ENCODE measurements at places on chromosomes 13 and 19.

DNA sequence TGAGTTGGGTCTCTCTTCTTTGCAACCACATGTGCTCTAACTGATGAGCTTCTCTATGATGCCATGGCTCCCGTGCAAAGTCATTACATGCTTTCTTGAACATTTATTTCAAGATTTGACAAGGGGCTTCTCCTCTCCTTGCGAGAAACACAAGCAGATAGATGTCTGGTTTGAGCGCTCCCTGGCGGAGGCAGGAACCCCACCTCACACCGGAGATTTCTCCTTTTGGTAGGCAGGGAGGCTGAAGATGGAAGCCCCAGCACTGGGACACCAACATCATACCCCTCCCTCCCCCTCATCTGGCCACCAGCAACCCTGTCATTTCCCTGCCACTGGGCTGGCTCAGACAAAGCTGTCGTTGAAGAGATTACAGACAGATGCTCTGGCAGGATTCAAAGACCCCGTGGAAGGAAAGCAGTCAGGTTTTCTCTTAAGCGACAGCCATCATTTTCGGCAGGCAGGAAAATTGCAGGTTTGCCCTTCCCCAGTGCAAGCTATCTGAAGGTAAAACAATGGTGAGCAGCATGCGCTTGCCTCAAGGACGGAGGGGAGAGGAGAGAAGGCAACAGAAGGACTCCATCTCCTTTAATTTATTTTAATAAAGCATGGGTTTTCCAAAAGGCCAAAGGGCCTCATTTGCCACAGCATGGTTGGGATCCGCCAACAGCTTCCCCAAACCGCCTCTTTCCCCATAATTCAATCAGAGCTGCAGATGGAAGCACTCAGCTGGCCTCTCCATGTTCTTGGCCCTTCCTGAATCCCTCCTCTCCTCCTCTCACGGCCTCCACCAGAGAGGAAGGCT is 344.1 kb upstream of the TSHZ3 start:
- DNase-seq = no peak

DNA sequence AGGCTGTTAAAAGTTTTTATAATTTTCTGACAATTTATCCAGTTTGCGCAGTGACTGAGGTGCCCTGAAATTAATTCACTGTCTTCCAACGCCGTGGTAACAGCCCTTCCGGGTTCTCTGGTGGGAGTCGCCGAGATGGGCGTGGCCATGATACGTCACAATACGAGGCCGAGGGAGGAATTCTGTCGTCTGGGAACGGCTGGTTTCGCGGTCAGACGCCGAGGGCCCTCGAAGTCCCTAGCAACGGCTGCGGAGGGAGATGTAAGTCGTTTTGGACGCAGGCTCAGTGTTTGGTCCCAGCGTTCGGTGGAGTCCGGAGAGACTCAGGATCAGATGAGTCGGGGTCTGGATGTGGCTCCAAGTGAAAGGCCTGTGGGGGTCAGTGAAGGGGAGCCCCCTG is 21.7 kb downstream of the ZNF613 start:
- no peak for DNase-seq

DNA sequence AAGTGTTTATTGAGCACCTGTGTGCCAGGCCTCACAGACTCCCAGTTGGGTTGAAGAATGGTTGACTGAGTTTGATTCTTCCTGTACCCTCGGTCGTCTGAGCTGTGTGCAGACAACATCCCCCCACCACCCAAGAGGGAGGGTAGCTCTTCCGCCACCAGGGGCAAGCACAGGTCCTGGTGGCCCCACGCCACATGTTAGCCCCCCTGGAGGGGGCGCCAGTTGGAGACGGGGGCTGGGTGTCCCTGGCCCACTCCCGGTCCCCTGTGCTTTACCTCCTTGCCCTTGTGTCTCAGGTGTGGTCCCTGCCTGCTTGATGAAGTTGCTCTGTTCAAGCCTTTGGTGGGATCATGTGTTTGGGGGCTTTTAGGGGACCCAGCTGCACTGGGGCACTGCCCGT is 27.2 kb downstream of the COLGALT1 start:
- DNase-seq = no peak

DNA sequence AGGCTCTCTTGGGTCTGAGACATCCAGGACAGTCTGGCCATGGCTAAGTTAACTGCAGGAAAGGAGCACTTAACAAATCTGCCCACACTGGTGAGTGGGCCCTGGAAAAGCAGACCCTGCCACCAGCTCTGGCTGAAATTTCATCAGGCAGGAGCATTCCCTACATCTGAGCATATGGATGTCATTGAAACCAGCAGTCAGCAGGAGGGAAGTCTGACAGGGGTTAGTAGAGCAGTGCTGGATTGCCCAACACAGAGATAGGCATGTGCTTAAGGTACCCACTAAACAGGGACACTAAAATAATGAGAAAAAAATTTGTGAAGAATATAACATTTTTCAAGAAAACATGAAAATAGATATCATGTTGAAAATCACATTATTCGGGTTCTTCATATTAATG is 13.6 kb upstream of the ACOD1 start:
- no peak for DNase-seq

- no peak for DNase-seq
These were observed 633.9 kb upstream of the MIR17HG start for GRCh38 chr13:90713441-90714133.

DNA sequence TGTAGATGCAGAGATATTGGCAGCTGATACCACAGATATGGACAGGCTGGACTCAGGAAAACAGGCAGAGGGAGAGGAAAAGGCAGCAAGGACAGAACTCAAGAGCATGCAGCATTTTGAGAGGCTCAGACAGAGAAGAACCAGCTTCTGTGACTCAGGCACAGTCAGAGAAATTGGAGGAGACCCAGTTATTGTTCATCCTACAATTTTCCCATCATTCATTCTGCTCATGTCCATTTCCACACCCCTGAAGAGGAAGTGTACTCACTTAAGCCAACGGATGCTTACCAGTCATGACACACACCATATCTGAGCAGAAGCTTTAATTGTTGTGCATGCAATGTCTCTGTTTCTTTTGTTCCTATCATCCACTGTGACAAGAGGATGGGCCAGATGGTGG is 359.8 kb upstream of the HTR2A start:
- no peak for DNase-seq

DNA sequence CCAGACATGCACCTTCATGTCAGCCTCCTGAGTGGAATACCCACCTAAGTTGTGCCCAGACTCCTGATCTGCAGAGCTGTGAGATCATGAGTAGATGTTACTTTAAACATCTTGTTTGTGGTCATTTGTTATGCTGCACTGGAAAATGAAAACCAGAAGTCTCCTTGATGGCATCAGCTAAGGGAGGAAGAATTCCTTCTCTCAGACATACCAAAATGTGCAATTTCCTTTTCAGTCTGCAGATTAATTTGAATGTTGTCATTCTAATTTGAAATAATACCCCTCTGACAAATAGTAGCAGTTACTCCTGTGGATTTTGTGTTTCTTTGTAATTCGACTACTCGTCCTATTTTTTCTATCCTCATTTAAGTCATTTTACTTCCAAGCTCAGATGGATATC is 59.3 kb downstream of the ITGBL1 start:
- DNase-seq = no peak

- no peak for DNase-seq
These were observed 10.1 kb upstream of the ATP8B3 start for GRCh38 chr19:1822210-1822609.

DNA sequence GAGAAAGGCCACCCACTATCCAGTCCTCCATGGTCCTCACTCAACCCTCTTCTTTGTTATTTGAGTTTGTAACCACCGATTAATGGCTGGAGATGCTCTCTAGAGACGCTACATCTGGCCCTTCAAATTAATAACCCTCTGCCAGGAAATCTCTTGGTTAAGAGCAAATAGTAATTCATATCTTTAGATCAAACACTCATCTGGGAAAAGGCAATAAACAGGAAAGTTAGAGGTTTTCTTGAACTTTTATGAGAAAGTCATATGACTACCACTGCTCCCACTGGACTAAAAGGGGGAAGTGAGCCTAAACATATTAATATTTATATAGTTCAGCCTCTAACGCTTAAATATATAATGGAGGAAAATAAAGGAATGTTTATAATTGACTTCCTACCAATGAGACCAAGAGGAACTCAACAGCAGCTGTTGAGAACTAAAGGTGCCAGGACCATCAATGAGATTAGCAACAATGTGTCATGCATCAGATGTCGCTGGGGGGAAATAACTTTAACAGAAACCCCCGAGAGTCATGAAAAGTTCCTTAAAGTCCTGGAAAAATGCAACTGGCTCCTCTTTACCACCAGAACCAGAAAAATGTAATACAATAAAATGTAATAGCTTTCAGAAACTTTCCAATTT is 2.7 kb downstream of the TBC1D4 start:
- no peak for DNase-seq

GRCh38 chr19:45762870-45763631 is 6.0 kb downstream of the SIX5 start:
- DNase-seq = no peak

DNA sequence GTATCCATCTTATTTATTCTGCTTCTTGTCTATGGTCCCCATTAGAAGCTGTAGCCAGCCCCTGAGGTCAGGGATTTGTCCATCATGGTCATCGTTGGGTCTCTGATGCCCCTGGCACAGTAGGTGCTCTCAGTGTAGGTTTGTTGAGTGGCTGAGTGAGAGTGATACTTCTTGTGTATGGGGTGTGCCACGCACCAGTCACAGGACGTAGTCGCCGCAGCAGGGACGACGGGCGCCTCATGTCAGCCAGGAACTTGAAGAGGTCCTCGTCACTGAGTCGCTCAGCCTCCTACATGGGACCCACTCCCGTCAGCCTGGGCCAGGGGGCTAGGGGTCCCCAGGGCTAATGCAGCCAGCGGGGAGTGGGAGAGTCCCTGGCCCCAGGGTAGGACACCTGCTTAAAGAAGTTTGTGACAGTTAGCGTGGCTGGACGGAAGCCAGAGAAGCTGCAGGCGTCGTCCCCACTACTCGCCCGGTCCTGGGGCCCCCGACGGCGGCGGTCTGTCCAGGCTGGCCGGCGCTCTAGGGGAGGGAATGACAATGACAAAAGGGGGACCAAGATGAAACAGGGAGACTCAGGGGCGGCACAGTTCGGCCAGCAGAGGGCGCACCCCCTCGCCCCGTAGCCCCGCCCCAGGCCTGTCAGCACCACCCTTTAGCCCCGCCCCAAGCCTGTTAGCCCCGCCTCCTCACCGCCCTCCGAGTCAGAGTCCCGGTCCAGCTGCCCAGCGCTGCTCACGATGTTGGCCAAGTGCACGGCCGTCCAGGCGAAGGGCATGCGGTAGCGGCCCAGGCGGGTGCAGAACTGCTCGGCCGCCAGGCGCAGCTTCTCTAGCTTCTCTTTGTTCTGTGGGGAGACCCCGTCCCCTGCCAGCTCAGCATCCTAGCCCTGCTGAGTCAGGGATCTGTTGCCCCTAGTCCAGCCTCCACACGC is 3.7 kb downstream of the ANGPTL8 start:
- peak; percentile 80 for DNase-seq

- DNase-seq = no peak
These were observed 72.5 kb upstream of the UBL3 start for GRCh38 chr13:29922896-29923295.

DNA sequence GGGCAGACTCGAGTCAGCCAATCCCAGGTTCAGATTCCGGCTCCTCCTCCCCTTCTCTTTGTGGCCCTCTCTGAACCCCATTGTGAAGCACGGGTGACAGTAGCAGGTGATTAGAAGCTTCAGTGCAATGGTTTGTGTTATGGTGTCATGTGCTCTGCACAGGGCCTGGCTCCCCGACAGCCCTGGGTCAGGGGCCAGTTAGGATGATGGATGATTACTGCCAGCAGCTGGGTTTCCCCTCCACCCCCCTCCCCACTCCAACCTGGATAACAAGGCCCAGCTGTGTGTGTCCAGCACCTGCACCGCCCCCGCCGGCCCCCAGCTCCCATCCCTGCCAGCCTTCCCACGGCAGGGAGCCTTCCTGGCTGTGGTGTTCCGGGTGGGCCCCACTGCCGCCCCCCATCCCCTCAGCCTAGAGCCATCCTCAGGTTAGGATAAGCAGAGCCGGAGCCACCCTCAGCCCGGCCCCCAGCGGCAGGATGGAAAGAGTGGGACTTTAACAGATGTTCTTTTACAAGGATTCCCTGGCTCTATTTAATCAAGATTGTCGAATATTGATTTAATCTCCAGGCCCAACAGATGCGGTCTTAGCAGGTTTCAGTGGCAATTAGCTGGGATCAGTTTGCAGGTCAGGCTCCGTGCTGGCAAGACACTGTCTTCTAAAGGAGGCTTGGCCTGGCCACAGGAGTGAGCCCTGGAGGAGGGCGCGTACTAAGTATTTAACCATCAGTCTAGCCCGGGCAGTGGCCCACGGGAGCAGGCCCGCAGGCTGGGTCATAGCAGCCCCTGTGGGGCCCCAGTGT is 156.2 kb downstream of the SIPA1L3 start:
- DNase-seq = no peak

DNA sequence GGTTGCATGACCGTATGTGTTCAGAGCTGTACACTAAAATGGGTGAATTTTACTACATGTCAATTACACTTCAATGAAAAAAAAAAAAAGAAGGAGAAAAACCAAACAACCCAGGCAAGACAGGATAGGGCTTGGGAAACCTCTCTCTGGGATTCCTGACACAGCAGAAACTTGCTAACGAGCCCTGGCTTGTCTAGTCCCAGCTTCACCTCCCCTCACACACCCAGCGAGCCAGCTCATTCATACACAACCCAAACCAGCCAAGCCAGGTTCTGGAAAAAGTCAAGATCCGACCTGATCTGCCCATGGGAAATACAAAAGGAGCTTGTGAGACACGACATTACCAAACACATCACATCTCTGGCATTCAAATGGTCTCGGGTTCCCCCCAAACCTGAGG is 3.7 kb upstream of the TECR start:
- no peak for DNase-seq

- DNase-seq = no peak
These were observed 524.7 kb downstream of the GPC5 start for GRCh38 chr13:91922969-91923592.

- DNase-seq = no peak
These were observed 112.3 kb downstream of the MIPEP start for GRCh38 chr13:23776698-23777574.

DNA sequence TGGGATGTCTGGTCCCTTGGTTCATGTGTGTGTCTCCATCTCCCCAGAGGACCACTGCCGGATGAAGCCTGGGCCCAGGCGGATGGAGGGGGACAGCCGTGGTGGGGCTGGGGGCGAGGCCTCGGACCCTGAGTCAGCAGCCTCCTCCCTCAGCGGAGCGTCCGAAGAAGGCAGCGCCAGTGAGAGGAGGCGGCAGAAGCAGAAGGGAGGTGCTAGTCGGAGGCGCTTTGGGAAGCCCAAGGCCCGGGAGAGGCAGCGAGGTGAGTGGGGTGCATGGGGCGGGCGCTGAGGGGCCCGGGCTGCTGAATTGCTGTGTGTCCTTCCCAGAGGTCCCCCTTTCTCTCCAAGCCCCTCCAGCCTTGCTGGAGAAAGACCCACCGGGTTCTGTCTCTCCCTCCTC is 3.2 kb downstream of the CCDC106 start:
- DNase-seq = no peak

GRCh38 chr13:93549326-93550005 is 322.9 kb downstream of the GPC6 start:
- DNase-seq = no peak

- no peak for DNase-seq
These were observed 50.9 kb downstream of the PEPD start for GRCh38 chr19:33470686-33471085.

All from effector CD8-positive, alpha-beta T cell (primary cell).